ENCODE measurements at places on chromosomes 1 and 21.

DNA sequence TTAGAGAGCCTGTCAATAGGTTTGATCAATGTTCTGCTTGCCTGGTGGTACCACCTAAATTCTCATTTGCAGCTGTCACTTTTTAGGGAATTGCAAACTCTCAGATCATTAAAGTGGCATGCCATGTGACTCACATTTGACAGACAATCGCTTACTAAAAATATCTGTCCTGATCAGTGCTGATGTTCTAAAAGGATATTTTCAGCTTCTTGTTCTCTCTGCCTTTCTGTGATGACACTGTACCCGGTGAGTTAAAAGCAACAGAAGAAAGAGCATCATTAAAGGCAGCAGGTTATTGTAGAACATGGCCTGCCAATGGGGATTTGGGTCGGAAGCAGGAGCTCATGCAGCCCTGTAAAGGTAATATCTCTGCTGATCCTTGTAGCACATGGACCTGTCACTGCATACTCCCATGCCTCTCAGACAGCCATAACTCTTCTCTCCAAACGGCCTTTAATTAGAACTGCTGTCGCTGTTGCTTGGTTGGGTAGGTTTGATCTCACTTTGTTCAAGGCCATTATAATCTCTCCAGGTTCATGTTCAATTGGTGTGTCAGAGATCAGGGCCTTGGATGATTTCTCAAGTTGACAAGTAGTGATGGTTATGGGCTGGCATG, 441.3 kb upstream of the DEPDC1 start:
- DNase-seq, result no peak
- no peaks in the 10 kb centered on the region for H3K27me3 ChIP-seq

- peak overlapping the region; percentile 72 for H3K4me3 ChIP-seq
- peak; percentile 93 for DNase-seq
- H3K4me1 ChIP-seq, result peaks cover 17% of the 10 kb centered on the region
Measured at GRCh38 chr1:27366113-27366410, 699 bp downstream of the MAP3K6 start.

DNA sequence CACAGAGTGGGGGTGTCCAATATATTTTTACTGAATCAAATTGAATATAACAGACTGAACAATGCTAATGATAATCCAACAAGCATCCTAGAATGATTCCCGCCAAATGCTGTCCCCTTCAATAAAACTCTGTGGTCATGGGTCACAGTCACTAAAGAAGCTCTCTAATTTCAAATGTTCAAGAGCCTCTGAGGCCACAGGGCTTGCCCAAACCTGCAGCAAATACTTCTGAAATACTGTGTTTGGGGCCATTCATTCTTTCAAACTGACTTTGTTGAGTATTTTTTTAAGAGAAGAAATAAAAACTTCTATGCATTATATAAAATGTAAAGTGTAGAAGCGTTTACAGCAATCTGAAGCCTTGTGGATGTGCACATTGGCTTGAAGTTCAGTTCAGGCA, 7.6 kb upstream of the BEND5 start:
- H3K27me3 ChIP-seq, result no peaks in the 10 kb centered on the region
- no peak overlapping the region for H3K4me3 ChIP-seq
- H3K27ac ChIP-seq, result no peak overlapping the region
- H3K4me1 ChIP-seq, result no peaks in the 10 kb centered on the region

DNA sequence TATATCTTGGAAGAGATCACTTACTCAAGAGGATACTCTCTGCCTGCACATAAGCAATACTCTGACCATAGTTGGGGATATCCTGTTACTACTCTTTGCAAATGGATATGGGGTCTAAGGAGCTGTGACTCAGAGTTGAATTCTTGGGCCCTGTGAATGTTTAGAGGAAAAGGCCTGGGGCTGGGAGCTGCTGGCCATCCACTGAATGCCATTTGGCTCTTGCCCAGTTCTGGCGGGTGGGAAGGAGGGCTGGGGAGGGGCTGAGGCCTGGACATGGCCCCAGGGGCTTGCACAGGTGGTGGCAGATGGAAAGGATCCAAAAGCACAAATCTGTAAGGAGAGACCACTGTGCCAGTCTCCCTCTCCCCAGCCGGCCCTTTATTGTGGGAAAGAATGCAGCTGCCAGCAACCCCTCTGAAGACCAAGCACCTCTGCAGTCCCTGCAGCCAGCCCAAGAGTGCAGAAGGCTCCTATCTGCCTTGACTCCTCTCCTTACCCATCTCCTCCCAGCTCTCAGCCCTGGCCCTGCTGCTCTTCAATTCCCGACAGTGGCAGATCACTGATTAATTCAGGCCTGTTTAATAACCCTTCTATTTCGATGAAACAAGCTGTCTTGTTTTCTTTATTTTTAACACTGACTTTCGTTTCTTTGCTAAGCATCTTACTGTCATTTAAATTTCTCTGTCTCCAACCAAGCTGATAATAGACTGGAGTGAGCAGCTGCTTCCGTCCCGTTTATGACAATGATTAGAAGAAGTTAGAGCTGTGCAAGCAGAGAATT, 12.1 kb downstream of the PLXNA2 start:
- peaks cover 2% of the 10 kb centered on the region for H3K36me3 ChIP-seq
- H3K4me1 ChIP-seq, result peaks cover 74% of the 10 kb centered on the region
- no peak for DNase-seq
- no peak overlapping the region for H3K4me3 ChIP-seq
- H3K27ac ChIP-seq, result peak overlapping the region; percentile 38

DNA sequence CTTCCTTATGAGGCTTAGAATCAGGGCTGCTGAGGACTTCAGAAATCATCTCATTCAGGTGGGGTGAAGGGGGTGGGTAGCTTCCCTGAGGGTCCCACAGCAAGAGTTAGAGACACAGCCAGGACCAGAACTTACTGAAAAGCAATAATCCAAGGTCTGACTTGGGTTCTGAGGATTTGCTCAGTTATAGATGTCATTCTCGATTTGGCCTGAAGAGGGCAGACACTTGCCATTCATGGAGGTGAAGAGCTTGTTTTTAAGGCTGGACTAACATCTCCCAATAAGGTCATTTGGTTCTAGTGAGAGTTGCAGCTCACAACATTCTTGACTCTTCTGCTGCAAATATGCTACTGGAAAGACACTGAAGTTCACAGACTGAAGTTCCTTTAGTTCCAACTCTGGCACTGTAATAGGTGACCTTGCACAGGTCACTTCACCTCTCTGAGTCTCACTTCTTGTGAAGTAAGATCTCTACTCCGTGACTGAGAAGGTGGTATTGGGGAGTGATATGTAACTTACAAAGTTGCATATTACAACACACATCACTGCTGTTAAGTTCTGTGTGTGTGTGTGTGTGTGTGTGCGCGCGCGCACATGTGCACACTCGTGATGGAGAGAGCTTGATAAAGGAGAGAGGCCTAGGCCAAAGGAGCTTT, 69.8 kb upstream of the DIRAS3 start:
- H3K27ac ChIP-seq, result no peak overlapping the region
- H3K27me3 ChIP-seq, result no peaks in the 10 kb centered on the region
- H3K4me1 ChIP-seq, result peaks cover 3% of the 10 kb centered on the region
- no peak overlapping the region for H3K4me3 ChIP-seq

- peaks cover 14% of the 10 kb centered on the region for H3K4me1 ChIP-seq
- H3K4me3 ChIP-seq, result no peak overlapping the region
- H3K36me3 ChIP-seq, result no peaks in the 10 kb centered on the region
- no peak for DNase-seq
- H3K27ac ChIP-seq, result no peak overlapping the region
Measured at GRCh38 chr1:45306319-45306718, 20.4 kb upstream of the HPDL start.

DNA sequence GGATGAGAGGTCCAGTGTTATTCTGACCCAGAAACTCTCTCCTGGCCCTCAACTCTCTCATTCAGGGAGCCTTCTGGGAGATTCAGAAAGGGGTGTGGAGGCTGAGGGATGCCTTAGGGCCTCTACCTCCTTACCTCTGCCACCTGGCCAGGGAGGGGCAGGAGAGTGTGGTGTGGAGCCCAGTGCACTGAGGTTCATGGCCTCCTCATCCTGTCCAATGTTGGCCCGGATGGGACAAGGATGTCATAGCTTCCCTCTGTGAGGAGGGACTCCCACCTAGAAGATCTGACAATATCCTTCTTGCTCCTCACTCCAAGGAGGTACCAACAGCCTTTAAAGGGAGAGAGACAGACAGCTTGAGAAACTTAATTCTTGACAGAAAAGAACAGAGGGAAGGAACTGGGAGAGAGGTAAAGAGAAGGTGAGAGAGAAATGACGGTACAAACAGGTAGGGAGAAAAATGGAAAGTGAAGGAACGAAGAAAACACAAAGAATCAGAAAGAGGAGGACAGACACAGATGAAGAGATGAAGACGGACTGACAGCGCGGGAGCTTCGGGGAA, 779 bp downstream of the BEND5 start:
- H3K36me3 ChIP-seq, result no peaks in the 10 kb centered on the region
- no peaks in the 10 kb centered on the region for H3K27me3 ChIP-seq
- DNase-seq, result no peak
- H3K27ac ChIP-seq, result peak overlapping the region; percentile 60
- peak overlapping the region; percentile 84 for H3K4me3 ChIP-seq
- peaks cover 21% of the 10 kb centered on the region for H3K4me1 ChIP-seq

- no peak overlapping the region for H3K27ac ChIP-seq
- no peaks in the 10 kb centered on the region for H3K36me3 ChIP-seq
- no peak for DNase-seq
Measured at GRCh38 chr1:77536813-77537212, 145.6 kb downstream of the ZZZ3 start.

DNA sequence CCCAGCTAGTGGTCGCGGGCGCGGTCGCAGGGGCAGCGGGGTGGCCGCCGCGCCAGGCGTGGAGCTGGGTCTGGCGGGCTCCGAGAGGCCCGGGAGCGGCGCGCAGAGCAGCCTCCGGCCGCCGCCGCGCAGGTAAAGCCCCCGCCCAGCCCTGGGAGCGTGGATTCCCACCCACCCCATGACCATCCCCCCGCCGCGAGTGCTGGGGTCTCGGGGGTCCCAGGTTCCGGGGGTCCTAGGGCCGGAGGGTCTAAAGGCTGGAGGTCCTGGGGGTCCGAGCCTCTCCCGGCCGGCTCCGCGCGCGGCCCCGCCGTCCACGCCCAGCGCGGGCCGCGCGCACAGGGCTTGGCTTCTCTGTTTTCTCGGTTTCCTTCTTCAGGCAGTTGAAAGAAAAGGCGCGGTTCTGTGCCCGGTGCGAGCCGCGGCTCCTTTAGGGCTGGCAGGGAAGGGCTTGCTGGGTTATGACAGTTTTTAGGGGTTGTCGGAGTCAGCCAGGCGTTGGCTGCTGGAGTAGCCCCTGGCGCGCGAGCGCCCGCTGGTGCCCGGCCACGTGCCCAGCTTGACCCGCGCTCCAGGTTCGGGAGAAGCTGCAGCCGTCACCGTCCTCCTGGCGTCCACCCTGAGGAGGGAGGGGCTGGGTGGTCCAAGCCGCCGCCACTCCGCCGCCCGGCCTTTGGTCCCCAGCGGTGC, 359 bp downstream of the LRRC3 start:
- no peak for DNase-seq
- H3K27ac ChIP-seq, result no peak overlapping the region
- peak overlapping the region; percentile 63 for H3K4me3 ChIP-seq
- peaks cover 35% of the 10 kb centered on the region for H3K27me3 ChIP-seq
- no peaks in the 10 kb centered on the region for H3K36me3 ChIP-seq

DNA sequence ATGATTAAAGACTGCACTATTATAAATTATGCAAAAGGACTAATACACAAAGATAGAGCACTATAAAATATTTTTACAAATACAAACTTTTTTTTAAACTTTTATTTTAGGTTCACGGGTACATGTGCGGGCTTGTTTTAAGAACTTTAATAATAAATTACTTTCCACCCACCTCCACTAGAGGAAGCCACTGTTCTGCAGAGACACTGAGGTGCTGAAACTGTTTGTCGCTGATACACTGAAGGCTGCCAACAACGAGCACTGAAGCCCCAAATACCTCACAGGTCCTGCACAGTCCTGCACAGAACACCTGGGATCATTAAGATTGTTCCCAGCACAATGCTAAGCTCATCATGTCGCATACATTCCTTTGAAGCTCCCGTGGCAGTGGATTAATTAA, 19.9 kb downstream of the COA6 start:
- H3K4me3 ChIP-seq, result no peak overlapping the region
- no peak for DNase-seq
- H3K27ac ChIP-seq, result no peak overlapping the region
- peaks cover 4% of the 10 kb centered on the region for H3K4me1 ChIP-seq
- H3K36me3 ChIP-seq, result peaks cover 3% of the 10 kb centered on the region

- no peaks in the 10 kb centered on the region for H3K36me3 ChIP-seq
- H3K27ac ChIP-seq, result no peak overlapping the region
- H3K27me3 ChIP-seq, result no peaks in the 10 kb centered on the region
Measured at GRCh38 chr1:241817956-241818612, 29.9 kb upstream of the EXO1 start.
